Stimulated activated CD8-positive, alpha-beta memory T cell treated with anti-CD3 and anti-CD28 coated beads, Interleukin-7, amount 100 ng/mL, for 1 hour (primary cell): ENCODE measurements at places on chromosomes 5 and 9.

- DNase-seq = no peak
Observed at GRCh38 chr5:33206962-33207506, 233.7 kb upstream of the TARS1 start.

DNA sequence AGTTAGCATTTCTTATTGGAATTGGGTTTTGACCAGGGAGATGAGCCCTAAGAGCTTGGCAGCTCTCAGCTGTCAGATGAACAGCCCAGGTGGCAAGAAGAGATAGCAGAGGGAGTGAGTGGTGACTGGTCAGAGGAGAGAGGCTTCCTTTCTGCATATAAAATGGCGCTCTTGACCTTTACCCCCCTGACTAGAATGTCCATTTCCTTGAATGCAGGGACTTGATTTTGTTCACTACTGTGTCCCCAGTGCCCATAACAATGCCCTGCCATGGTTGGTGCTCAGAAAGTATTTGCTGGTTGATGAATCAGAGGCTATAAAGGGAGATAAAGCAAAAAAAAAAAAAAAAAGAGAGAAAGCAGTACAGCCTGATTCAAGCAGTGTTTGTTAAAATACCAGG, 7.2 kb downstream of the CHMP5 start:
- DNase-seq = no peak

DNA sequence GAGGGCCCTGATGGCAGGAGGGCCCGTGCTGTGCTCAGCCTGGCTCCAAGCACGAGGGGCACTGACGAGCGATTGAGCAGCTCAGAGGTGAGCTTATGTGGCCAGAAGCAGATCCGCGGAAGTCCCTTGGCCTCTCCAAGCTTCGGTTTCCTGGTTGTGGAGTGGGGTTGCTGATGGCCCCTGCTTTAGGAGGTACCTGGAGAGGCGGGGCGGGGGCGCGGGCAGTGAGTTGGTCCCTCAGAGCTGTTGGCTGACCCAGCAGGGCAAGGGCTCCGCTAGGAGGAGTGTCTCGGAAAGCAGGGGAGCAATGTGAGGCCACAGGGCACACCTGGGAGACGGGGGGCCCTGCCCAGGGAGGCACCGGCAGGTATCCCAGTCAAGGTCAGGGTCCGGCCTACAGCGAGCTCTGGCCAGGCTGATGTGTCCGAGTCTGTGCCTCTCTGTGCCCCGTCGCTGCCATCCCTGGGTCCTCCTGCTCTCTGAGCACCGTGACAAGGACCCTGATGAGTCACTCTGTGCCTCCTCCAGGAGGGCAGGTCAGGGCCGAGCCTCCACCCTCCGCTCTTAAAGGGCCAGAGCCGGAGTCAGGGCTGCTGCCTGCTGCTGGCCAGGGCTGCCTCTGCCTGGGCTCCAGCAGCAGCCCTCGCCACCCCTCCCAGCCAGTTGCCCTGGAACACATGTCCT, 14.8 kb downstream of the NCS1 start:
- DNase-seq = no peak

DNA sequence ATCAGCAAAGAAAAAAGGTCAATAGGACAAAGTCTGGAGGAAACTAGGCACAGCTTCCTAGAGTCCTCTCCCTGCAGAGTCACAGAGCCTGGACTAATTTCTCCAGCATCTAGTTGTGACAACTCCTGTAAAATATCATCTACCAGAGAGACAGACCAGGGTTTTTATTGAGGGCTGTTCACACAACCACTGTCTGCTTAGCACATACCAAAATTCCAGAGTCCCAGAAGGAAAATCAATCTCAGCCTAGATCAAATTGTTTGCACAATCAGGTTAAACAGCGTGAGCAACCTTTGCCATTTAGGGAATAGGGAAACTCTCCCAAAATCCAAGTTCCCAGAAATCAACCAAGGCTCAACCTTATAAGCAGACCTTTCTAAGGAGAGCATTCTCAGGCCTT, 190.3 kb downstream of the SYK start:
- DNase-seq = no peak

- DNase-seq = no peak
Observed at GRCh38 chr5:28505121-28505520, 1466.7 kb upstream of the CDH9 start.

DNA sequence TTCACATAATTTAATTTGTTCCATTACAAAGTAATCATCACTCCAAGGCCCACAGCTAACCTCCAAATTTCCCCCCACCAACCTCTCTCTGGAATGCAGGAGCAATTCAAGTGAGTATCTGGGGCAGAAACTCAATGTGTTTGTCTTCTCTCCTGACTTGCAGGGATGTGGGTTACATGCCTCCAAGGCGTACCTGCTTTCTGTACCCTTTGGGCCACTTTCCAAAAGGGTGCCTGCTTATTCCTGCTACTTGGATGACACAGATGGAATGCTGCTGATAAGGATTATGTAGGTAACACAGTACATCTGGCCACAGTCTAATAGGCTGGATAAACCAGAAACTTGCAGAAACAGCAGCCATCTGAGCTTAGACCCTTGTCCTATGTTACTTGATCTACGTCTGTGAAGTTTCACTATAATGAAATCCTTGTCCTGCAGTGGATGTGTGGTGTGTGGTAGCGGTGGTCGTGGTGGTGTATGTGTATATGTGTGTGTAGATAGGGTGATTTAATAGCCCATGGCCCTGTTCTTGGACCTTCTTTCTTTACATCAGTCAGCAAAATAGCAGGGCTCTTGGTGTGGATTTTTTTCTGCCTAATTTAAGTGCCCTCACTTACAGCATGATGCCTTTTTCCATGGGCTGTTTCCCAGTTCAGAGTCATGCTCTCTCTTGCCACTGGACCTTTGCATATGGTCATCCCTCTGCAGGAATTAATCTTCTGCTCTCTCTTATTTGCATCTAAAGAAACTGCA, 175.9 kb downstream of the ZDHHC21 start:
- DNase-seq = no peak

GRCh38 chr9:87178302-87178701, 231.0 kb upstream of the GAS1 start:
- no peak for DNase-seq

DNA sequence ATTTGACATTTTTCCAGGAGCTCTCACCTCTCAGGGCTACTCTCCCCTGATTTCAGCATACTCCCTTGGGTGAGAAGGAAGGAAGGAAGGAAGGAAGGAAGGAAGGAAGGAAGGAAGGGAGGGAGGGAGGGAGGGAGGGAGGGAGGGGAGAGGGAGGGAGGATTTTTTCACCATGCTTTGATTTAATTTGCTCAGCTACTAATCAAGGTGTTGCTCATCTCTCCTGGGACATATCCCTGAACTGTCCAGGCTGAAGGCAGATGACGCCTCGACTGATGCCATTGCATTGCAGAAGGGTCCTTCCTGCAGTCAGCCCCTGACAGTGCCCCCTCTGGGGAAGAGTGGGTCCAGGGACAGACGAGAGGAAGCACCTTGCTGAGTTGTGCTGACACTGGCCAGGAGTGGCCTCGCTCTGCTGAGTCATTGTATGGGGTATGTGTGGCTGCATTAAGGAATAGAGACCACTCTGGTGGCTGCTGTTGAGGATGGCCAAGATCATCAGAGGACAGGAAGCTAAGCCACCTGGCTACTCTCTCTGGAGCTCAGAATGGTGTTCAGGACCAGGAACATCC, 43.6 kb upstream of the CRB2 start:
- DNase-seq = no peak

DNA sequence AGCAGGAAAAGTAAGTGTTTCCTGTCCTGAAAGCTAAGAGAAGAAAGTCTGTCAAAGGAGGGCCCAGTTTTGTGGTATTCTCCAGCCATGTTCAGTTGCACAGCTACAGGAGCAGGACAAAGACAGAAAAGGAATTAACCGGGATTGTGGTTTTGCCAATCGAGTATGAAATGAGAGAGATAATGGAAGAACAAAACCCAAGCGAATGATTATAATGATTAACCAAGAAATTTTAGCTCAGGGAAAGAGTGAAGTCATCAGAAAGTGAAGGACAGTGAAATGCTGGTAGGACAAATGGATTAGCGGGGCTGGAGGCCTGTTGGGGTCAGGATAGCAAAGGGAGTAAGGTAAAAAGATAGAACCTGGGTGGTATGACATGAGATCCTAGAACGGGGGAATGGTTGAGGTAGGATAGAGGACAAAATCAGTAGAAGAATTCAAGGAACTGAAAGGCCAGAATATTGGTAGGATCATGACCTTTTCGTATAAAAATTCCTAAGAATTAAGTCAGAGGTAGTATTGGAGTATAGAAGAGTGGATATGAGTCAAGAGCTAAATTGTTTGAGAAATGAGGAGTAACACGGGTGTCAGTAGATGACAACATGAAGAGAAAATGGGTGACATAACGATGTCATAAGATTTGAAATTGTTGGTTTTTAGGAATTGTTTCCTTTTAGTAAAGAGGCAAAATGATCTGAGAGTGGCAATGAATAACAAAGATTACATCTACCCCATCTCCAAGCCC, 52.8 kb downstream of the DIAPH1 start:
- no peak for DNase-seq

GRCh38 chr5:6423327-6424109, 25.1 kb upstream of the UBE2QL1 start:
- no peak for DNase-seq

- DNase-seq = no peak
Observed at GRCh38 chr9:32414856-32415255, 30.4 kb downstream of the ACO1 start.

DNA sequence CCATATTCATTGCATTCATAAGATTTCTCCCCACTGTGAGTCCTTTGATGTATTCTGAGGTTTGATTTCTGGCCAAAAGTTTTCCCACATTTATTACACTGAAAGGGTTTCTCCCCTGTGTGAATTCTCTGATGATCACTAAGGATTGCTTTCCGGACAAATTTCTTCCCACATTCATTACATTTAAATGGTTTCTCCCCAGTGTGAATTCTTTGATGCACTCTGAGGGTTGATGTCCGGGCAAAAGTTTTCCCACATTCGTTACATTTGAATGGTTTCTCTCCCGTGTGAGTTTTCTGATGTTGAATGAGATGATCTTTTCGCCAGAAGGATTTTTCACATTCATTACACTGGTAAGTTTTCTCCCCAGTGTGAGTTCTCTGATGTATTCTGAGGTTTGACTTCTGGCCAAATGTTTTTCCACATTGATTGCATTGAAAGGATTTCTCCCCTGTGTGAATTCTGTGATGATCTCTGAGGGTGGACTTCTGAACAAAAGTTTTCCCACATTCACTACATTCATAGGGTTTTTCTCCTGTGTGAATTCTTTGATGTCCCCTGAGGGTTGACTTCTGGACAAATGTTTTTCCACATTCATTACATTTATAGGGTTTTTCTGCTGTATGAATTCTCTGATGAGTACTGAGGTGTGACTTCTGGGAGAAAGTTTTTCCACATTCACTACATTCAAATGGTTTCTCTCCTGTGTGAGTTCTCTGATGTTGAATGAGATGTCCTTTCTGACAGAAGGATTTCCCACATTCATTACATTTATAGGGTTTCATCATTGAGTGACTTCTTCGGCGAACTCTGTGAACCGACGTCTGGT, 18.8 kb downstream of the ZNF510 start:
- no peak for DNase-seq

- no peak for DNase-seq
Observed at GRCh38 chr9:84387821-84388220, 47.3 kb upstream of the SLC28A3 start.

- DNase-seq = no peak
Observed at GRCh38 chr5:148523139-148523538, 131.2 kb downstream of the HTR4 start.

DNA sequence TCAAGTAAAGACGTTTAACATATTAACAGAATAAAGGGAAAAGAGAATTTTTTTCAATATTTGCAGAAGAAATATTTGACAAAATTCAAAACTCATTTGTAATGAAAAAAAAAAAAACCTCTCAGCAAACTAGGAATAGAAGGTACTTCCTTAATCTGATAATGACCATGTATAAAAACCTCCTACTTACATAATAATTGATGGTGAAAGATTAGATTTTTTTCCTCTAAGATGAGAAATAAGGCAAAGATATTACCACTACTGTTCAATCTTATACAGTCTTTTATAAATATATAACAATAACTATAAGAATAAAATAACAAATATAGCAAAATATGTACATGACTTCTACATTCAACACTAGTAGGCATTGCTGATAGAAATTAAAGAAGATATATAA, 424.6 kb upstream of the KLF4 start:
- DNase-seq = no peak

GRCh38 chr5:177389241-177390169, 5.3 kb downstream of the SLC34A1 start:
- DNase-seq = no peak

DNA sequence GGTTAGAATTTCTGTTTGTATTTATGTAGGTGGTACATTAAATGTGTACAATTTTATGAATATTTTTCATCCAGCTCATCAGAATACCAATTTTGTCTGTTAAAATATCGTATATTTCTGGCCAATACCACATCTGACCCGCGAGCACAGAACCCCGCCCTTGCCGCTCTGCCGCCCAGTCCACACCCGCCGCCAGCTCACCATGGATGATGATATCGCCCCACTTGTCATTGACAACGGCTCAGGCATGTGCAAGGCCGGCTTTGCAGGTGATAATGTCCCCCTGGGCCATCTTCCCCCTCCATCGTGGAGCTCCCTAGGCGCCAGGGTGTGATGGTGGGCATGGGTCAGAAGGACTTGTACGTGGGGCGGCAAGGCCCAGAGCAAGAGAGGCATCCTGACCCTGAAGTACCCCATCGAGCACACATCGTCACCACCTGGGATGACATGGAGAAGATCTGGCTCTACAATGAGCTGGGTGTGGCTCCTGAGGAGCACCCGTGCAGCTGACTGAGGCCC, 153.2 kb downstream of the CAVIN4 start:
- DNase-seq = no peak

- DNase-seq = no peak
Observed at GRCh38 chr9:131418143-131419025, 24.5 kb downstream of the PRRC2B start.

DNA sequence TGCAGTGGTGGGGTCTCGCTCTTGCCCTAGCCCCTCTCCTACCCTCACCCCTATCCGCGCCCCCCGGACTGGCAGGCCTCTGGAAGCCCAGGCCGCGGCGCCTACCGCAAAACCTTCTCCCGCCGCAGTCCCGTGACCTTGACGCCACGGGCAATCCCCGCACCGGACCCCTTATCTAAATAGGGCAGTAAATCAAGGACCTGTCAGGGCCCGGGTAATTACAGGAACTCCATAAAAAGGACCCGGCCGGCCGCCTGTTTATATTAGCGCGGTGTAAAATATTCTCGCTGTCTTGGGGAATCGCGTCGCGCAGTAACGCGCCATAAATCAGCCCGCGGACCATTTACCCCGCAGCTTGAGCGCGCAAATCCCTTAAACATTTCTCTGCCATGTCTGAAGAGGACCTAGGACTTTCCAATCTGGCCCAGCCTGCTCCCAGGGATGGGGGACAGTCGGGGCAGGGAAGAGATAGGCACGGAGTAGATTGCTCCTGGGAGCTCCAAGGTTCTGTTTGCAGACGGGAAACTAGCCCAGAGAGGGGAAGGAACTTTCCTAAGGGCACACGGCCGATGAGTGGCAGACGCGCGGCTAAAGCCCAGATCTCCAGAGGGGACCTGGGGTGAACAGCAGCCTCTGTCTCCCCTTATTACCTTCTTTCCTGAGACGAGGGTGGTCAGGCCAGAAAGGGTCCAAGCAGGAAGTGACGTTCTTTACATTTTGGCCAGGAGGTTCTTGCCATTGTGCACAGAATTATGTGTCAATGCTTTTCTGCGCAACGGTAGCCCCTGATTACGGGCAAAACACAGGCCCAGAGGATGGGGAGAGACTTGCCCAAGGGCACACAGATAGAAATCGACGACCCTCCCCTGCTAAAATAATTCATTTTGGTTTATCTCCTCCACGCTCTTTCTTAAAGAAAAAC, 4.8 kb upstream of the HAND1 start:
- no peak for DNase-seq
